Skeletal muscle tissue (tissue), 5 donors: ENCODE measurements at places on chromosomes 1 and 21. TPM values are rescaled to one million over a fixed set of nuclear protein-coding genes. Genes with fewer than 3 reads are reported as not detected.

The NTMT2 gene
- 0.52 TPM for total RNA-seq

The KCNK1 gene
- 1.6 TPM for total RNA-seq

The S100A6 gene
- 203 TPM for total RNA-seq

The SLC35F3 gene
- total RNA-seq: 0.52 TPM

The OR2L8 gene
- not detected for total RNA-seq

The CSMD2 gene
- 0.52 TPM for total RNA-seq

The KCNA3 gene
- 0.52 TPM for total RNA-seq

The GBP4 gene
- 3.7 TPM for total RNA-seq
